Naive thymus-derived CD4-positive, alpha-beta T cell (primary cell): ENCODE measurements at places on chromosomes 16 and 17.

- DNase-seq, result no peak
Measured at GRCh38 chr16:78310990-78311561, 211.6 kb downstream of the WWOX start.

DNA sequence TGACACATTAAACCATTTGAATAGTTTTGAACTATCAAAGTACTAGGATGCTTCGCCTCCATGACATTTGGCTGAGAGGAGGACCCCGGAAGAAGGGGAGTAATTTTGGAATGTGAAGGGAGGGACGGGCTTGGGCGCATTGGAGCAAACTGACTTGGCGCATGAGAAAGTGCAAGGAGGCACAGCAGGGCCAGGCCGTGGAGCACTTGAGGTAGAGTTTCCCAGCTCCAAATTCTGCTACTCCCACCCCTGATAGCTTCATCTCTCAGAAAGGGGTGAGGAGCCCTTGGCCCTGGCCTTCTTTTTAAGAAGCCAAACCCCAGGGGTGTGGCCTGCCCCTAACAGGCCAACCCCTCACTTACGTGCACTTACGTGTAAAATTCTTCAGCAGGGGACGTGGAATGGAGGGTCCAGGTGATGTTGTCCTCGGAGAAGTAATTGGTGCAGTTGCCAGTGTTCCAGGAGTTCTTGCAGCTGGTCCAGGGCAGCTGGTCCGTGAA is 17.7 kb downstream of the SLC6A4 start:
- no peak for DNase-seq

- peak; percentile 66 for DNase-seq
Measured at GRCh38 chr17:38667099-38667786, 7.5 kb downstream of the EPOP start.

DNA sequence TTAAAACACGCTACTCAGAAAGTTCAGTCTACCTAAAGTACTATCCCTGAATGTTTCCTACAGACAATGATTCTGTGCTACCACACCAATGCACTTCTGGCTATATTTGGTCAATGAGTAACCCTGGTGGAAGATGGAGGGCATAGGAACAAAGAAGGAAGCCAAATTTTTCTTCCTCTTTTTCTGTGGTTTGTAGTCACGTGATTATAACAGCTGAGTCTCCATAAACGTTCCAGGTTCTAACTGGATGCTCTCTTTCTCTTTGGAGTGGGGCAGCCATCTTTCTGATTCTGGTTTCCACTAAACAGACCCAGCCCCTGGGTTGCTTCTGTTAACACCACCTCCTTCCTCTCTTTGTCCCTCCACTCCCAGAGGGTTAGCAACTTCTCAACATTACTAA is 274.9 kb downstream of the CDH11 start:
- no peak for DNase-seq

DNA sequence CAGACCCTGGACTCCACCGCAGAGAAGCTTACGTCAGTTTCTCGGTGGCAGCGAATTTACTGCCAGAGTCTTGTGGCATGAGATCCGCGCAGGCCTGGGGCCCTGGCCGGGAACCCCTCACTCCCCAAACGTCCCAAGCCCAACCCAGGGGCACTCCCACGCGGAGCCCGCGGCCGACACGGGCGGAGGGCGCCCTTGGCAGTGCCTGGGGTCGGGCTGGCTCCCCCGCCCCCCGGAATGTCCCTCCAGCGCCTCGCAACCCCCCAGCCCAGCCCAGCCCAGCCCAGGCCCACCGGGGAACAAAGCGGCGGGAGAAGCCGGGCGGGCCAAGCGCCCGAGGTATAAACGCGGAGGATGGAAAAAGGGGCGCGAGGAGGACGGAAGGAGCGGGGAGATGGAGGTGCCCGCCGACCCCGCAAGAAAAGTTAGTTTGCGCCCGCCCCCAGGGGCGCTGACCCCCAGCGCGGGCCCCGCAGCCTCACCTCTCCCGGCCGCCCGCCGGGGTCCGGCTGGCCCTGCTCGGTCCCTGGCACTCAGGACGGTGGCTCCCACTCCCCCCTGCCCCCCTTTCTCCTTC is 330 bp downstream of the CASKIN2 start:
- DNase-seq, result no peak

- no peak for DNase-seq
Measured at GRCh38 chr17:28906706-28907438, 4.0 kb upstream of the DHRS13 start.

GRCh38 chr17:50887705-50888245 is 21.6 kb upstream of the TOB1 start:
- DNase-seq, result no peak

DNA sequence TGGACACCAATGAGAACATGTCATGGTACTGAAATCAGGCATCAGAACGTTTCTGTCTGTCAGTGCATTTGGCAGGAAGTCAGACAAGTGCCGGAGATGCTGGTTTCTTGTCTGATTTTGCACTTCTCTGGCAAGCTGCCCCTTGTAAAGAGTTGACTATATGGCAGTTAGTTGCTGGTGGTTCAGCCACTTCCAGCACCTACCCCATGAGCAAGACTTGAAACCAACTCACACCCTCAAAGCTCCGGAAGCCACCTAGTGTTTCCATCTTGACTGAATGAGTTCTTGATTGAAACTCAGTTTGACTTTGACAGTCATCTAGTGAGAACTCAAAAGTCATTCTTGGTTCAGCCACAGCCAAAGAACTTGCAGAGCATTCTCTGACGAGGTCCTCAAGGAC is 225.1 kb downstream of the SPECC1 start:
- peak; percentile 64 for DNase-seq

DNA sequence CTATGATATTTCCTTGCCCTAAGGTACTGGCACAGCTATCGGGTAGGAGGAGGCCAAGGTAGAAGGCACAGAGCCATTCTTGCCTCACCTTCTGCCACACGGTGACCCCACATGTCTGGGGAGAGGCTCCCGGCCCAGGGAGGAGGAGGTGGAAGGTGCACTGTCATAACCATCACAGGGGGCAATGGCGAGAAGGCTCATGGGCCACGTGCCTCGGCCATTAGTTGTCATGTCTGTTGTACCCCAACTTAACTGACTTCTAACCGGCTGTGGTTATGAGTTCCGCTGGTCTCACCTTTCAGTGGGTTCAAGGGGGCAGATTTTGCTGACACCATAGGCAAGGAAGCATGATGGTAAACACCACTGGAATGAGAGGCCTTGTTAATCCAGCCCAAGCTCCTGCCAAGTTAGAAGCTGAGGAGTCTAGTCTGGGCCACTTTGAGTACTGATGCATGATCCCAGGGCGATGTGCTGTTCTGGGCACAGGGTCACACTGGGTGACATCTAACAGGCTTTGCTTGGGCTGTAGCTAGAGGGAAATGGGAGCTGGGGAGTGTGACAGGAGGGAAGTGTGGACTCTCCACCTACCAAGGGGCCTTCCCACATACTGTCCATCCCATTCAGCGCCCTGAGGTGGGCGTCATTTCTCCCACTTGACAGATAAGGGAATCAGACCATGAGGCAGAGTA is 39.6 kb downstream of the HLF start:
- no peak for DNase-seq

- DNase-seq, result no peak
Measured at GRCh38 chr16:23837553-23838308, 1.9 kb downstream of the PRKCB start.

- DNase-seq, result no peak
Measured at GRCh38 chr16:52251495-52251894, 295.4 kb downstream of the TOX3 start.

- DNase-seq, result no peak
Measured at GRCh38 chr16:51872524-51872923, 674.4 kb downstream of the TOX3 start.

DNA sequence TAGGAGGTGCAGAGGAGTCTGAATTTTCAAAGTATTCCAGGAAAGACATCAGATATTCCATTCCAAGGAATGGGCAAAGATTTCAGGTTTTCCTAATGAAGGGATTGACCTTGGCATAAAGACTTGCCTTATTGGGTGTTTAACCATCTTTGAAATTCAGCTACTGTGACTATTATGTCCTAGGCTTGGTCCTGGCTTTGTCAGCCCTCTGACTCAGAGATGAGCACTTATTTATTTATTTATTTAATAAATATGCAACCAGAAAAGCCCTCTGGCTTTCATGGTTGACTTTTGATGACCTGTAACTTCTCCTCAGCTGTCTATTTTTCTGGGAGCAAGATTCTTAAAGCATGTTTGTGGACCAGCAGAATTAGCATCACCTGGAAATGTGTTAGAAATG is 455.1 kb downstream of the KIF2B start:
- DNase-seq, result no peak

GRCh38 chr16:21226749-21227148 is 6.8 kb upstream of the ANKS4B start:
- no peak for DNase-seq

GRCh38 chr17:7047566-7047965 is 3.7 kb upstream of the SLC16A11 start:
- no peak for DNase-seq

- DNase-seq, result no peak
Measured at GRCh38 chr16:22232277-22233036, 26.4 kb downstream of the EEF2K start.

DNA sequence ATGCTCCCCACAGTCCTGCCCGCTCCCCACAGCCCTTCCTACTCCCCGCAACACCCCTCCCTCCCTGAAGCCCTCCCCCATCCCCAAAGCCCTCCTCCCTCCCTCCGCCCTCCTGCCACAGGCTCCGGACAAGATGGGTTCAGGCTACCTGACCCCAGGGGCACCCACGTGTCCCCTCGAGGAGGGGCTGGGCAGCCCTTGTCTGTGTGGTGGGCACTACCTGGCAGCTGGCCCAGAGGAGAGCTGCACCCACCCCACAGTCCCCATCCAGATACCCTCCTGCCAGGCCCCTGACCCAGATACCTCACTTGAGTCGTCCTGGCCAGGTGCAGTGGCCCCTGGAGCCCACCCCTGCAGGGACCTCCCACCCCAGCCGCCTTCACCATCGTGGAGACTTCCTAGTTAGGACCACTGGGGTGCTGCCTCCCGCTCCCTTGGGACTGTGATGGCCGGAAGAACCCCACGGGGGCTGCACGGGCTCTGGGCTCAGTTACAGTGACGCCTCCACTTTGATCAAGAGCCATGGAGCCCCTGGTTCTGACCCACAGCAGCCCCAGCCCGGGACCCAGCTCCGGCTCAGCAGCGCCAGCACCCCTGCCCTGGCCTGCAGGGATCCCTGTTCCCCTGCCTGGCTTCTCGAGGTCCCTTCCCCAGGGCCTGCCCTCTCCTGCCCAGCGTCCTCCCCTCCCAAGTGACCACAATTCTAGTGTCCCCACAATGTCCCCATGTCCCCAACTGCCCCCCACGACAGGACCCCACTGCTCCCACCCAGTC is 806 bp downstream of the PERCC1 start:
- DNase-seq, result no peak

DNA sequence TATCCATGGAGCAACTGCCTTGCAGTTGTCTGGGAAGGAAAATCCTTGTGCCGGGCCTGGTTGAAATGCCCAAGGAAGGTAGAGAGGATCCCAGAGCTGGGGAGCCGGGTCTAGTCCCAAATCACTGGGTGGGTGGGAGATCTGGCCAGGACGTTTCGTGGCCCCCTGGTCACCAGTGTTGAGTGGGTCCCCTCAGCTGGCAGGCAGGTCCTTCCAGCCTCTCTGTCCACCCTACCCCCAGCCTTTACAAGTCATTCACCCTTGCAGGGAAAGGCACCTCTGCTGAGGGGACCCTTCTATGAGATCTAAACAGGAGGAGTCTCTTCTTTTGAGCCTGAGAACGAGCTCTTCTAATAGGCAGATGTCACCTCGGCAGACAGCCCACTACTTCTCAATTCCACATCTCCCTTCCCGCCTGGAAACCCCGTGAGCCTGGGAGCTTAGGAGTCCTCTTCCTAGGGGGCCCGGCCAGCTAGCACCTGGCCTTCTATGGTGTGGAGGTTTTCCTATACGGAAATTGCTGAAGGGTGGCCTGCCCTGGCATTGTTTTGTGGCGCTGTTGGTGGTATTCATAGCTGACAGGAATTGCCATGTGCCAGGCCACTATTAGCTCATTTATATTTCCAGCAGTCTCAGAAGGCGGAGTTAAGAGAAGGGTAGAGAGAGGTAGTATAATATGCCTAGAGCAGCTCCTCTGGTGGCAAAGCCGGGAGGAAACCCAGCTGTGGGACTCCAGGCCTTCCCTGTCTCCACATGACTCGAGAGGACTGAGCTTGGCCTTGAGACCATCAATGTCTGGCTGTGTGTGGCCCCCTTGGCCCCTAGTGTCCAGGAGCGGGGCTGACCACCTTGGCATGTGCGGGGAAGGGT is 13.3 kb downstream of the MPRIP start:
- no peak for DNase-seq

- no peak for DNase-seq
Measured at GRCh38 chr17:56937687-56938086, 23.2 kb downstream of the COIL start.

GRCh38 chr16:9107025-9107970 is 15.9 kb downstream of the HAPSTR1 start:
- no peak for DNase-seq

GRCh38 chr17:34499576-34499975 is 79.8 kb upstream of the TMEM132E start:
- DNase-seq, result no peak

- DNase-seq, result no peak
Measured at GRCh38 chr16:72099377-72099818, 5.8 kb downstream of the DHX38 start.

DNA sequence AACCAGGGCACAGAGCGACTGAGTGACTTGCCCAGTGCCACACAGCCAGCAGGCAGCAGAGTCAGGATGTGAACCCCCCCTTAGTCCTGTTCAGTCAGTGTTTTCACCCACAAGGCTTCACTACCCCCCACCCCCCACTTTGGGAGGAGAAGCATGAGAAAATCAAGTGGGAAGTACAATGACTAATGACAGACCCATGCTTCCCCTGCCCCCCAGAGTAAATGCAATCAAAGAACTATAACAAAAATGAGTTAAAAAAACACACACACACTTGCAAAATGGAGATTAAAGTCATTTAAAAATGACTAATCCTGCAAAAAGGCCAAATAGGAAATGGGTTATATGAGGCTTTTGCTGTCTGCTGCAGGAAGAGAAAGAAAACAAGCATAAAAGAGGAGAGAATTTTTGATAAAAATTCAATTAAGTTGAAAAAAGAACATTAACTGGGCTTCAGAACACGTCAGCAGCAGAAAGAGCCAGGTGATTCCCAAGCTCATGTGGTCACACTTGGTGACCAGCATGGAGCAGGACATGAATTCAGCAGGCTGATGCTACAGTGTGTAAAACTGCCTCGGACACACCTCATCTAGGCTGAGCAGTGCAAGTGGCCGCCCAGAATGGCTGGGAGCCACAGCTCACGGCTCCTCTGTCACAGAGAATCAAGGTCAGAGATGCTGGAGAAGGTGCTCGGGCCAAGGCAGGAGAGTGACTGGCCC is 212.3 kb downstream of the ZNF423 start:
- DNase-seq, result no peak

- DNase-seq, result no peak
Measured at GRCh38 chr16:11152677-11153331, 103.2 kb downstream of the SOCS1 start.

GRCh38 chr16:12208341-12209035 is 232.0 kb downstream of the SNX29 start:
- no peak for DNase-seq
